ENCODE measurements at places on chromosomes 6 and 20. TPM values are rescaled to one million over a fixed set of nuclear protein-coding genes. Genes with fewer than 3 reads are reported as not detected.

Gene MMP24
- 0.13 TPM for total RNA-seq

Gene NMBR
- total RNA-seq = not detected

GRCh38 chr20:44258226-44258890 lies 11.2 kb downstream of the GDAP1L1 start:
- DNase-seq = no peak

DNA sequence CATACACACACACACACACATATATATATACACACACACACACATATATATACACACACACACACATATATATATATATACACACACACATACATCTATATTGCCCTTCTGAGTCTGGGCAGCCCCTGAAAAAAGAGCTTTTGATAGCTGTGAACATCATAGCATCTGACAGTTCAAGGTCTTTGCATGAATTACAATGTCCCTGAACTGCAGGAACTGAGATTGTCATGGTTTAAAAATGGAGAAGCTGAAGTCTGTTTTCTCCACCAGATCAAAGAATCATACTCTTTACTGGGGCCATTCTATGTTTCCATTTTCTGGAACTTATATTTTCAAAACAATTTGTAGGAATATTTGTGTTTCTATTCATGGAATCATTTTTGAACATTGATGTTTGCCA lies 189.8 kb downstream of the ZDHHC14 start:
- DNase-seq = no peak

- DNase-seq = peak; percentile 39
These were observed 1.4 kb upstream of the MAN1A1 start for GRCh38 chr6:119350952-119351372.

DNA sequence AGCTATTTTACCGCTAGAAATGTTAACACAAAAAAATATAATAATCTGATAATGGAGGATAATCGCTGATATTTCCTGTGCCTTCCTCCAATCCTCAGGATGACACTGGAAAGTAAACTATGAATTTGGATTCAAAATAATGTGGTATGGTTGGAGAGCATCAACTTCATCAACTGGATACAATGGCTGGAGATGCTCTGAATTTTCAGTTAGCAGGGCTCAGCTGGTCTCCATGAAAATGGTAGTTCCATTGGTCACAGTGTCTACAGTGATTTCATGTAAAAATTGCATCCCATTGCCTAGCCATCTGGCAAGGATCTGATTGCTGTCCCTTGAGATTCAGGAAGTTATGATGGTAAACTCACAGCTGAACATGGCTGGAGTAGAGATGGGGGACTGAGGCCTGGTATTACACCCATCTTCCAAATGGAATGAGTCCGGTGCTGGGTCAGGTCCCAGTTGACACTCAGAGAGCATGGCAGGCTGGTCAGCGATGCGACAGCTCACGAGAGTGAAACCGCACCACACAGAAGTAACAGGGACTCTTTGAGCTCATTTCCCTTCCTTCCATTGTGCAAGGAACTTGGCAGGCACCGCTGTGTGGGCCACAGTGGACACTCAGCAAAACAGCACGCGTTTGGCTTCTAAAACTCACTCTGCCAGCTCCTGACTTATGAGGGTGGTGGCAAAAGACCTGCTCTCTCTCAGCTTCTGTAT lies 142.4 kb upstream of the TNFAIP3 start:
- peak; percentile 61 for DNase-seq

Gene CTAGE9
- not detected for total RNA-seq

GRCh38 chr6:155177363-155177961 lies 86.4 kb upstream of the CLDN20 start:
- no peak for DNase-seq

DNA sequence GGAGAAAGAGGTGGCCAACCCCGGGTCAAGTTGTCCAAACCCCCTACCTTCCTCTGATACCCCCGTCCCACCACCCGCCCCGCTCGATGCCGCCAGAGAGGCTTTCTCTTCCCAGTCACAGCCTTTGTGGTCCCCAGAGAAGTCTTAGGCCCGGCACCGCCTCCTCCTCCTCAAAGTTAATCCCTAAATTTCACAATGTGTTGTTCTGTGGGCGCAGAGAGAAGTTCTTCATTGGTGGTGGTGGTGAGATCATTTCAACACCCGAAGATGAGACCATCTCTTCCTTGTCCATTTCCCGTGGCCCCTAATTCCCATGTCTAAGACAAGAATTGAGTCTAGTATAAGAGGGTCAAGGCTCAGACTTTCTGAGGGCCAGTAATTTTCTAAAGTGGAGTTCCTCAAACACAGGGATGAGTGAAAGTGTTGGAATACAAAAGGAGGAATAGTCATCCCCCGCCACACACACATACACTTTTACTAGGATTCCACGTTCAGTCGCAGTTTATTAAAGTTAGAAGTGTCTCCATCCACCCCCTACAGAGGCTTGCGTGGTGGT lies 10.4 kb downstream of the TRIM31 start:
- DNase-seq = no peak

Gene SPTLC3
- total RNA-seq = 0.63 TPM

Gene JPH2
- 0.13 TPM for total RNA-seq

GRCh38 chr20:10402938-10403608 lies 30.9 kb downstream of the MKKS start:
- DNase-seq = no peak

- no peak for DNase-seq
These were observed 266.0 kb downstream of the CDKAL1 start for GRCh38 chr6:20800229-20800628.

GRCh38 chr6:19752746-19753145 lies 84.4 kb upstream of the ID4 start:
- DNase-seq = no peak

DNA sequence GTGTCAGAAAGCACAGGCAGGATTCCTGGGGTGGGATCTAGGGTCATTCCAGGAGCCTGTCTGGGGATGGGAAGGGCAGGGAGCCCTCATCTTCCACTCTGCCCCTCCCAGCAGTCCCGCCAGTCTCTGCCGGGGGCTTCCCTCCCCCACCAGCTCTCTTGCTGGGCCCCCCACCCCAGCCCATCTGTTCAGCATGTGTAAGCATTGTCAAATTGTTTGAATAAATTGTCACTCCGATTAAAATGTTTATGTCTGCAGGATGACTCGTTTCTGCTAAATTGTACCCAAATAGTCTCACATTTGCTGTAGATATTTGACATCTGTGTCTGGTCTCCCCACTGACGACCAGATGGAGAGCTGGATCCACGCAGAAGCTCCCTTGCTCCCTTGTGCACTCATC lies 257.6 kb downstream of the ANKRD60 start:
- DNase-seq = no peak

DNA sequence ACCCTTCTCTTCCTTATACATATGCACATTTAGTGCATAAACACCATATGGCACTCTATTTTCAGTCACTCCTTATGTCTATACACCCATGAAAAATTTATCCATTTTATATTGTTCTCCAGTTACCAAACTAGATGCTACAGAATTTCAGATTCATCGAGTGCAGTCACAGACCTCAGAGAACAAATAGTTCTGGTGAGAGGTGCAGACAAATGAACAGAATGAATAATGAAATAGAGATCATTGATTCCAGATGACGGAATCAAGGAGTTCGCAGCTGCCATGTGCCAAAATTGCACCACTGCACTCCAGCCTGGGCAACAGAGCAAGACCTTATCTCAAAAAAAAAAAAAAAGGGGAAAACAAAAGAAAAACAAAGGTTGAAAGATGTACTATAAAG lies 214.8 kb upstream of the CEP162 start:
- no peak for DNase-seq

DNA sequence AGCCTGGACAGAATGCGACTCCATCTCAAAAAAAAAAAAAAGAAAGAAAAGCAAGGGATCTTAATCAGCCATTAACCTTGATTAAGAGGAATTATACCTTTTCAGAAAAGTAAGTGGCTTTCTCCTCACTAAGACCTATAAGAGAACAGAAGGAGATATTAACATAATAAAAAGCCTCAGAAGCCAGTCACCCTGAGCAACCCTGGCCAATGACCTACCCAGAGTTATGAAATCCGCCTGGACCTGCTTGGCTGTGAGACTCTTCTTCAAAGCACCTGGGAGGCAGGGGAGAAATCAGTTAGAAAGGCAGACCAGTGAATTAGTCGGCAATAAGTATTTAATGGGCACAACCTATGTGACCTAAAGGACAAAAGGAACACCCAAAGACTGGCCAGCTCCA lies 32.7 kb upstream of the C20orf203 start:
- DNase-seq = no peak

Gene OR2H1
- under 0.01 TPM for total RNA-seq

- DNase-seq = no peak
These were observed 293.2 kb downstream of the QKI start for GRCh38 chr6:163707387-163708355.

Gene LST1
- total RNA-seq = not detected

- DNase-seq = no peak
These were observed 181.9 kb downstream of the TBC1D7 start for GRCh38 chr6:13146442-13146841.

- peak; percentile 62 for DNase-seq
These were observed 423.1 kb downstream of the MAFB start for GRCh38 chr20:40265825-40266533.

DNA sequence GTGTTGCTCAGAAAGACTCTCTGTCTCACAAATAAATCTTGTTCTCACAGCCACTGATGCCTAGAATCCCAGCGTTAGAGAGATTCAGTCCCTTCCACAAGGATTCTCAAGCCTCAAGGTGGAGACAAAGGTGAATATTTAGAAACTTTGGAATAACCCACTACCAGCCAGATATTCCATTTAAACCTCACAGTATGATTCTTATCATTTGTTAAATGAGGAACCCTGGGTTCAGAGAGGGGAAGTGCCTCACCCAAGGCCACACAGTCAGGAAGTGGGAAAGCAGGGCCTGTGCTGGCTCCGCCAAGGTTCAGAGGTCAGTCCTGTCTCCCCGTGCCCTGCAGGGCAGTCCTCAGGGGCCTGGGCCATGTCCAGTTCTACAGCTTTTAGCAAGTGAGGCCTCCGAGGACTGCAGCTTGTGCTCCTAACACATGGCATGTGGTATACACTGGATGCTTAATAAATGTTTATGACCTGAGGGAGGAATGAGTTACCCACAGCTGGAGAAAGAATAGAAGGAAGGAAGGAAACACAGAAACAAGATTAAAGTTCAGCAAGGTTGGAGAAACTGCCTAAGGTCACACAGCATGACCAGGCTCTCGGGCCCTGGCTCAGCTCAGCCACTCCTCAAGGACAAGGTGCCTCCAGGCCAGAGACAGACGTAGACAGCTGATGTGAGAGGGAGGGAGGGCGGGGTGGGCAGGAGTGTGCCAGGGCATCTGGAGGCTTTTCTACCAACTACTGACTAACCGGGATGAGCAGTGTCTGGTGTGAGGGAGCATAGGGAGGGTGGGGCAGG lies 3.9 kb upstream of the TGM2 start:
- DNase-seq = no peak

Gene SGK2
- total RNA-seq = under 0.01 TPM

- DNase-seq = no peak
These were observed 355.9 kb downstream of the FARS2 start for GRCh38 chr6:5617179-5617578.

GRCh38 chr6:98107801-98108200 lies 726.6 kb upstream of the POU3F2 start:
- no peak for DNase-seq

- DNase-seq = no peak
These were observed 2.2 kb upstream of the KIF25 start for GRCh38 chr6:167995302-167995701.

GRCh38 chr6:34696189-34696738 lies 303 bp downstream of the ILRUN start:
- DNase-seq = no peak

DNA sequence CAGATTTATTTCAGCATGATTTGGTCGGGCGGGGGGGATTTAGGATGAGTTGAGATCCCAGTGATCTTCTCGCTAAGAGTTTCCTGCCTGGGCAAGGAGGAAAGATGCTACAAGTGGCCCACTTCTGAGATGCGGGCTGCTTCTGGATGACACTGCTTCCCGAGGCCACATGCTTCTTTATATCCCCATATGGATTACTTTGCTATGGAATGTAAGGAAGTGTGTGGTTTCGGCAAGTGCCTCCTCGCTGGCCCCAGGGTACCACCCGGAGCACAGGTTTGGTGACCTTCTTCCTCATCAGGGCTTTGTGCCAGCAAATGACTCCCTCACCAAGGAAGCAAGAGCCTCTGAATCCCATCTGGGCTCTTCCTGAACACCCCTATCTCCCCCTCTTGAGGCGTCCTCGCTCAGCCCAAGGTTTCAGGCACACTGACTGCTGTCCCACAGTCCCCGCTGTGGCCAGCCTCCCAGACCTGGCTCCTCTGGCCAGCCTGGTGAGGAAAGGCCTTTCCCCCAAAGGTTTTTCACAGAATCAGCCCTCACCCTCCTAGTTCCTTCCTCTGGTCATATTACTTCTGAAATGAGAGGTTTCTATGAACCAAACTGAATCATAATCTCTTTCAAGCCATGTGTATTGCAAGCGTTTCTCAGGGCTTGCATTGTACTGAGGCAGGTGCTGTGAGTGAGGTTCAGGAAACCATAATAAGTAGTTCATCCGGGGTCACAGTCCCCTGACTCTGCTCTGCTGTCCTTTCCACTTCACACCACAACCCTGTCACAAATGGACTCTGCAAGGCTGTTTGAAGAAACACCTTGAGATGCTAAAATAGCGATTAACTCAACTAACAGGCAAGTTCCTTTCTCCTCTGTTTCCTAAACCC lies 41.7 kb upstream of the IL17A start:
- no peak for DNase-seq

DNA sequence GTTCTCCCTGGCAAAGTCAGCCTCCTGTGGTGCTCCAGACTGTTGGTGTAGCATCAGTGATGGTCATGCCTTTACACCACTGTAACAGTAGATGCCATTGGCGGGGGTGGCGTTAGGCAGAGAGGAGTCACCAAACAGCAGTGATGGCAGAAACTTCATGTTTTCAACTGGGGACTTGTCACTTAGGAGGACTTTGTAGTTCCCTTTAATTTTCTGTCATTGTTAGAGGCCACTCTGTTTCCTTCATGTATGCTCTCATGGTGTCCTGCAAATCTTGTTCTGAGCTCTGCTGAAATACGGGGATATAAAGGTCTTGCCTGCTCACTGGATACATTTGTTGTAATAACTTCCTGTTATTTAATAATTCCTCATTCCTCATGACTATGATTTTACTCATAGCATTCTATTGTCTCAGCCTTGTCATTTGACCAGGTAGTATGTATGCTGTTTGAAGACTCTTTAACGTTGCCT lies 4.6 kb downstream of the MAP3K4 start:
- peak; percentile 49 for DNase-seq

- DNase-seq = peak; percentile 57
These were observed 89.3 kb downstream of the JPH2 start for GRCh38 chr20:44097521-44098255.

GRCh38 chr6:130365166-130366106 lies at the start of gene TMEM200A:
TMEM200A (plus strand) TSS chr6:130366017; CDS start chr6:130440423, 74,406 bp downstream.
- peak; percentile 38 for DNase-seq

DNA sequence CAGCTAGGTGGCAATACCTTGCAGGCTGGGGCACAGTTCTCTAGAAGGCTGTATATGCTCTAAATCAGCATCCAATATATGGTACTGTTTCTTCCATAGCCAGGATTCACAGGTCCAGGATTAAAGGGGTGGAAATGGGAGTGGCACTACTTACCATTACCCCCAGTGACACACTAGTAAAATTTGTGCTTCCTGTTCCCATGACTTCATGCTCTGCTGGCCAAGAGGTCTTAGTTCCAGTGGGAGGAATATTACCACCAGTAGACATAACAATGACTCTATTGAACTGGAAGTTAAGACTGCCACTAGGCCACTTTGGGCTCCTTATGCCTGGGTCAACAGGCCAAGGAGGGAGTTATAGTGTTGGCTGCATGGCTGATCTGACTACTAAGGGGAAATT lies 174.3 kb upstream of the TNFAIP3 start:
- peak; percentile 24 for DNase-seq

Gene HLA-G
- total RNA-seq = not detected

Data from dermis microvascular lymphatic vessel endothelial cell (primary cell).